ENCODE measurements at places on chromosomes 12 and 14.
A peak's percentile ranks its signal among the peaks of the same experiment; 100 is the strongest.

DNA sequence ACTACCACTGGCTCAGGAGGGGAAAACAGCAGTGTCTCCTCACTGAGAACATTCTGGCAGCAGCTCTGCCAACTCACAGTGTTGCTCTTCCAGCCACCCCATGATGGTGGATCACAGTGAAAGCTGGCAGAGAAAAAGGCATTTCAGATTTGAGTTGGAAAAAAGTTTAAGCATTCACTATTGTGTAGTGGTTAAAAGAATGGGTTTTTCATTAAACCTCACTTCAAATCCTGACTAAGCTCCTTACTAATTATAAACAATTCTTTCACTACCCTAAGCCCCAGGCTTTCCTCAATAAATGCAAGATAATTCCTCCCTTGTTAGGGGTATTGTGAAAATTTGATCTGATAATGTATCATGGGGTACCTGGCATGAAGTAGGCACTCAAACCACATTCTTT is 518.1 kb downstream of the SNAPC1 start:
- no peak for DNase-seq

DNA sequence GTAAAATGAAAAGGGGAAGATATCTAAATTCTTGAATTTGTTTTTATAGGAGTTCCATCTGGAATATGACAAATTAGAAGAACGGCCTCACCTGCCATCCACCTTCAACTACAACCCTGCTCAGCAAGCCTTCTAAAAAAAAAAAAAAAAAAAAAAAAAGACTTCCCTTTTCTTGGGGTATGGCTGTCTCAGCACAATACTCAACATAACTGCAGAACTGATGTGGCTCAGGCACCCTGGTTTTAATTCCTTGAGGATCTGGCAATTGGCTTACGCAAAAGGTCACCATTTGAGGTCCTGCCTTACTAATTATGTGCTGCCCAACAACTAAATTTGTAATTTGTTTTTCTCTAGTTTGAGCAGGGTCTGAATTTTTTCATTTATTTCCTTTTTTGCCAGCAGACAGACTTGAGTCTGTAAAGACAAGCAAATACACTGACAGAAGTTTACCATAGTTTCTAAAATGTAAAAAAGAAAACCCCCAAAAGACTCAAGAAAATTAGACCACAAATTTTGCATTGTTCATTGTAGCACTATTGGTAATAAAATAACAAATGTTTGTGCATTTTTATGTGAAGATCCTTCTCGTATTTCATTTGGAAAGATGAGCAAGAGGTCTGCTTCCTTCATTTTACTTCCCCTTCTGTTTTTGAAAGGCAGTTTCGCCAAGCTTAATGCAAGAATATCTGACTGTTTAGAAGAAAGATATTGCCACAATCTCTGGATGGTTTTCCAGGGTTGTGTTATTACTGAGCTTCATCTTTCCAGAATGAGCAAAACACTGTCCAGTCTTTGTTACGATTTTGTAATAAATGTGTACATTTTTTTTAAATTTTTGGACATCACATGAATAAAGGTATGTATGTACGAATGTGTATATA is 12.1 kb upstream of the KCNMB4 start:
- DNase-seq = peak; percentile 84

DNA sequence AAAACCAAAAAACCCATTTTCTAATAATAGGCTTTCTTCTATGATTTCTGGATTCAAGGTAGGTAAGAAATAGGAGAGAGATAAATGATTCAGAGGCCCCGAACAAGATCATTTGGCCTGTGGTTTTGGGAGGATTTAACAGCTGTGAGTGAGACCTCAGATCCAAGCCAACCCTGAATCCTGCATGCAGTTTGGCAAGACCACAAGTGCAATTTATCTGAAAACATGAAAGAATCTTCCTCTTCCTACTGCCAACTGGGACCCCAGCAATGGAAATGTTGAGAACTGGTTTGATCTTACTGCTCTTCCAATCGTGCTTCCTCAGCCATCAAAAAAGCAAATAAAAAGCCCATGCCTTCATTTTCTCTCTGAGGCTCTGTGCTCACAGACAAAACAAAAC is 519.7 kb upstream of the TBX3 start:
- DNase-seq = no peak

DNA sequence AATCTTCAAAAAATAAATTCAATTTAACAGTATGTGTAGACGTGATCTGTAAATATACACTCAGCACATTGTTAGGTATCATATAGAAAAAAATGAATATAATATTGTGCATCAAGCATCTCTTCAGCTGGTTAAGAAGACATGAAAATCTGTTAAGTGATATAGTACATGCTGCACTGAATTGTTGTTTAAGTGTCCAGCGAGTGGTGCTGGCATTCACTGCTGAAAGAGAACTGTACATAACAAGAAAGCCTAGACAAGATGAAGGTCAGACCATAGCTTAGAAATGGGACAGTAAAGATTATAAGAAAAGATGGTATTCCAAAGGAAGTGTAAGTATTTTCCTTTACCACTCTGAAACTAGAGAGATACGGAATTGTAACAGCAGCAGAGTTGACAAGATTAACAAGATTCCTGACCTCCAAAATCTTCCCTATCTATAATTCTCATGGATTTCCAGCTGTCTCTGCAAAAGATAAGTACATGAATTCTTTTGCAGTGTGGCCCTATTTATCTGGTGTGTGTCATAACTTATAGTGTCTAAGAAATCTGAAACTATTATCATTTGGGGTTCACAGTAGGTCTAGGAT is 198.6 kb downstream of the FLRT2 start:
- no peak for DNase-seq

GRCh38 chr12:131506426-131506825 is 204.5 kb upstream of the SFSWAP start:
- DNase-seq = no peak

DNA sequence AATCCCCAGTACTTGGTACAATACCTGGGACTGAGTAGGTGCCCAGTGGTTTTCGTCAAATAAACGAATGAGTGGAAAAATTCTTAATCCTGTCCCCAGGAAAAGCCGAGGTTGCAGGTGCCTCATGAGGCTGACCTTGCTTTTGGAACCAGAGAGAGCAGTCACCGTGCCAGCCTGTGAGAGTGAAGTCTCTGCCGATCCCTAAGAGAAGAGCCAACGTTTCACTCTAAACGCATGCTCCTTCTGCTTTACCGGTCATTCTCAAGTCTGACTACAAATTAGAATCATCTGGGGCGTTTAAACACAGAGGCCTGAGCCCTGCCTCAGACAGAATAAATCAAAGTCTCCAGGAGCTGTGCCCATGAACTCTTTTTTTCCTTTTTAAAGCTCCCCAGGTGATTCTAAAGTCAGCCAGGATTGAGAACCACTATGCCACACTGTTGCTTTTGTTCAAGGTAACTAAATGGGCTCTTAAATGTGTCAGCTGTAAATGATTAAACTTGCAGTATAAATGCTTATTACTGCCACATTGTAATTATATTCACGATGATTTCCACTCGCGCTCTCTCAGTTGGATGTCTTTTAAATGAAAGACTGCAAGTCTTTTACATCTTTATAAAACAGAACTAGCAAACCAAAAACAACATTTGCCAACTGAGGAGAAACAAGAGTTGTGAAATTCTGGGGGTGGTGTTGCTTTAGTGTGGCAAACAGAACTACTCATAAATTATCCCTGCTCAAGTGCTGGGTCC is 26.9 kb downstream of the TCP11L2 start:
- DNase-seq = peak; percentile 42

GRCh38 chr14:60757567-60758002 is 23.0 kb downstream of the MNAT1 start:
- DNase-seq = peak; percentile 35

DNA sequence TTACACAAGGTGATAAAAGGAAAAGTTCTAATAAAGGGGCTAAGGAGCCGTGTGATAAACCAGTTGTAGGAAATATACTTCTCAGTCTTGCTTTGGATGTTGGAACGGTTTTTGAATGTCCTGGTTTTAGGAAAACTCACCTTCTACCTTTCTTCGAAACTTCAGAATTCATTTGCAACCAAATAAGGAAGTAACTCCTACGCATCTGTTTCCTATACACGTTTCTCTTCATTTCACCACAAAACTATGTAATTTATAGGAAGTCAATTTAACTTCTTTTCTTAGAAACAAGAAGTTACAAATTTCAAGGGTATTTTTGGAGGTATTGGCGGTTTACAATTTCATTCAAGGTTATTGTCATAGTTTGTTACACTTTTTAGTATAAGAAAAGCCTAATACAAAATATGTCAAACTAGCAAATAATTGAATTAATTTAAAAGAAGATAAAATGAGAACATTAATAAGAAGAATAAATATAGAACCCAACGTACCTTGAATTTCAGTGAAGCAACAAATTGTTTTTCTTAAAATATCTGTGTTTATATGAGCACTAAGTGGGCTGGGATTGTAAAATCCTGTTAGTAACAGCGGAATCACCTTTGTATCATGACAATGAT is 33.2 kb upstream of the CD69 start:
- peak; percentile 76 for DNase-seq

- DNase-seq = no peak
Measured at GRCh38 chr12:32033406-32033805, 73.2 kb upstream of the BICD1 start.

GRCh38 chr14:91614187-91614586 is 104.1 kb upstream of the PPP4R3A start:
- DNase-seq = no peak

DNA sequence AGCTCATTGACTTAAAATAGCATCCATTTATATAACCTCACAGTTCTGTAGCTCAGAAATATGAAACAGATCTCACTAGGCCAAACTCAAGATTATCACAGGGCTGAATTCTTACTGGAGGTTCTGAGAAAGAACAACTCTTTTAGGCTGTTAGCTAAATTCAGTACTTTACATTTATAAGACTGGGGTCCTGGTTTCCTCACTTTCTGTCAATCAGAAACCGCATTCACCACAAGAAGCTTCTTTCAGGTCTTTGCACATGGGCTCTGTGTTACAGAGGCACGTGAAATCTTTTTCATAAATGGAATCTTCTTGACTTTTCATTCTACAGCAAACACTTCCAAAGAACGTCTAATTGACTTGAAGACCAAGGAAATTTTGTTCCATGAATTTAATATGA is 876.3 kb upstream of the FOXG1 start:
- no peak for DNase-seq

DNA sequence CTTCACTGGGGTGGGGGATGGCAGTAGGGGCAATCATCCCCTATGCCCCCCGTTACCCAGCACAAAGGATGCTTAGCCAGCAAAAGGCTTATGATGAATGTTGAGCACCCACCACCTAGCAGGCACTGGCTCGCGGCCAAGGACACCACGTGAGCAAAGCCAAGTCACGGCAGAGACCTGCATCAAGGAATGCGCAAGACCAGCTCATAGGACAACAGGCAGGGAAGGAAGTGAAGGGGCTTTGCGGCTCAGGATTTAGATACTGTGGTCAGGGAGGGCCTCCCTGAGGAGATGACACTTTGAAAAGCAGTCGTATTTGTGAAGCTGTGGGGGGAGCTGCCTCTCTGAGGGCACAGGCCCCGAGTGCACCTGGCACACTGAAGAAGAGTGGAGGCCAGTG is 32.8 kb downstream of the SH2B3 start:
- peak; percentile 60 for DNase-seq

- peak; percentile 78 for DNase-seq
Measured at GRCh38 chr14:54893151-54893760, 9.4 kb downstream of the GCH1 start.

DNA sequence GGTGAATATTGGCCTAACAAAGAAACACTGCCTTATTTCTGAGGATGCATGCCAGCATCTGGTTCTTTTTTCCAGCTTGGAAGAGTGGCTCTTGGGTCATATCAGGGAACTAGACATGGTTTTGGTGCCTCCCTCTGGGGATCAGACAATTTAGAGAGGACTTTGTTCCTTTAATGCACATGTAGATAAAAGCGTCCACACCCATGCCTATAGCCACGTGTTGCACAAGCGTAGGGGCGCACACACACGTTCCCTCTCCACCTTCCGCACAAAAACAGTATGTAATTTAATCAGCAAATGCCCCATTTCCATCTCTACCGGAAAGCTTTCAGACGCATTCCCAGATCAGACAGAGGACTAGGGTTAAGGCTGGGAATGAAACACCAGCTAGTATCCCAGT is 61.7 kb upstream of the RIC8B start:
- DNase-seq = no peak

- DNase-seq = peak; percentile 41
Measured at GRCh38 chr14:59407246-59408010, 57.8 kb downstream of the GPR135 start.

DNA sequence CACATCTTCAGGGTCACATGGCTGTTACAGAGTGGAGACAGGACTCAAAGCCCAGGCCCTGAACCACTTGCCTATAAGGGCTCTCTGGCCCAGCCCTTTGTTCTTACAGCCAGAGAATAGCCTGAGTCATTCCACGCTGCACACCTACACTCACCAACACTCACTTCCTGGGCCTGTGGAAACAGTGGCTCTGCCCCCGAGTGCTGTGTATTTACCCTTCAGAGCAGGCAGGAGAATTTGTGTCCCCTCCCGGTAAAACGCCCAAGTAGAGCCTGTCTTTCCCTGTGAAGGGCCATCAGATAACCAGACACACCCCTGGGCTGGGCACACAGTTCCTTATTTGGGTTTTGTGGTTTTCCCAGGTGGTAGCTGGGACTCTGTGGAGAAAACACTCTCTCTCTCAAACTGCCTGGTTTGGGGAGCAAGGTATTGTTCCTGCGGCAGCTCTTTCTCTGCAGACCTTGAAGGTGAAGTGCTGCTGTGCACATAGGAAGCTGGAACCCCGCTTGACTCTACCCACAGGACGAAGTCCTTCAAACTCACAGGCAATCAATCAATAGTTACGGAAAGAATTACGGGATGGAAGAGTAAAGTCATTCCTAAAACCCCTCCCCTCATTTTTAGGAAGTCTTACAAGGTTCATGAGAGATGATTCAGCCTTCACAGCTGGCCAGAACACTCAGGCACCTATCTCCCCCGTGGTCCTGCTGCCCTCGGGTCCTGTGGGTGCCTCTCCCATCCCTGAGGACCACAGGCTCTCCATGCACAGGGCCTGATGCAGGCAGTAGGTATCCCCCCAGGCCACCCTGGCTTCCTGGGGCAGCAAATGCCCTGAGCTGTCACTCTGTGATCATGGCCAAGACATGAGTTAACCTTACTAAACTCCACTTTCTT is 20.3 kb downstream of the FIGNL2 start:
- peak; percentile 35 for DNase-seq

- DNase-seq = peak; percentile 5
Measured at GRCh38 chr14:52741865-52742264, 11.9 kb downstream of the STYX start.

DNA sequence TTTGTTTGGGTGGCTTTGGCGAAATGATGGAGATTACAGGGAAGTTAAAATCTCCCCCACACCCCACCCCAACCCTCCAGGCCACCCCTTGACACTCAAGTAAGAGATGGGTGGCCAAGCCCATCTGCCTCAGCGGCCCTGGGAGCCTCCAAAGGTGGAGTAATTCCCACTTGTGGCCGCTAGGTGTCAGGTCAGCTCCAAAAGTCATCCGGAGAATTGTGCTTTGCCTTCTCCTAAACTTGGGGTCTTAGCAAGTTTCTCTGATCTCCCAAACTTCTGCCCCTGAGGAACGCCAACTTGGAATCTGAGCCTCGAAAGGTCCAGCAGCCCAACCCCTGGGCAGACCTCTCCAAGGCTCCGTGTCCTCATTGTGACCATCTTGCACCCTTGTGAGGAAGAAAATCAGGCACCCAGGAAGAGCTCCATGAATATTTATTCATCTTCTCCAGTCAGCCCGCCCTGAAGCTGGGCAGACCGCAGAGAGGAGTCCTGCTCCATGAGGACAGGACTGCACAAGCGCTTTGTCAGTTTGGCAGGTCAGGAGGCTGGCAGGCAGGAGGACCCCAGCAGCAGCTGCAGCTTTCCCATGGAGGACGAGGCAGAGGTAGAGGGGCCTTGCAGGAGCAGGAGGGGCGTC is 46.7 kb downstream of the LRRC74A start:
- DNase-seq = peak; percentile 65

- no peak for DNase-seq
Measured at GRCh38 chr12:3000548-3001275, 41.5 kb downstream of the TEAD4 start.

- no peak for DNase-seq
Measured at GRCh38 chr14:31864937-31865855, 211.9 kb upstream of the ARHGAP5 start.
